ENCODE measurements at places on chromosomes 6 and 20.

GRCh38 chr6:119237177-119237715, 112.3 kb downstream of the MAN1A1 start:
- DNase-seq = no peak

- DNase-seq = no peak
These were observed 47.0 kb downstream of the ZDHHC14 start for GRCh38 chr6:157427969-157428368.

- no peak for DNase-seq
These were observed 81.3 kb upstream of the LAMA2 start for GRCh38 chr6:128801621-128802020.

DNA sequence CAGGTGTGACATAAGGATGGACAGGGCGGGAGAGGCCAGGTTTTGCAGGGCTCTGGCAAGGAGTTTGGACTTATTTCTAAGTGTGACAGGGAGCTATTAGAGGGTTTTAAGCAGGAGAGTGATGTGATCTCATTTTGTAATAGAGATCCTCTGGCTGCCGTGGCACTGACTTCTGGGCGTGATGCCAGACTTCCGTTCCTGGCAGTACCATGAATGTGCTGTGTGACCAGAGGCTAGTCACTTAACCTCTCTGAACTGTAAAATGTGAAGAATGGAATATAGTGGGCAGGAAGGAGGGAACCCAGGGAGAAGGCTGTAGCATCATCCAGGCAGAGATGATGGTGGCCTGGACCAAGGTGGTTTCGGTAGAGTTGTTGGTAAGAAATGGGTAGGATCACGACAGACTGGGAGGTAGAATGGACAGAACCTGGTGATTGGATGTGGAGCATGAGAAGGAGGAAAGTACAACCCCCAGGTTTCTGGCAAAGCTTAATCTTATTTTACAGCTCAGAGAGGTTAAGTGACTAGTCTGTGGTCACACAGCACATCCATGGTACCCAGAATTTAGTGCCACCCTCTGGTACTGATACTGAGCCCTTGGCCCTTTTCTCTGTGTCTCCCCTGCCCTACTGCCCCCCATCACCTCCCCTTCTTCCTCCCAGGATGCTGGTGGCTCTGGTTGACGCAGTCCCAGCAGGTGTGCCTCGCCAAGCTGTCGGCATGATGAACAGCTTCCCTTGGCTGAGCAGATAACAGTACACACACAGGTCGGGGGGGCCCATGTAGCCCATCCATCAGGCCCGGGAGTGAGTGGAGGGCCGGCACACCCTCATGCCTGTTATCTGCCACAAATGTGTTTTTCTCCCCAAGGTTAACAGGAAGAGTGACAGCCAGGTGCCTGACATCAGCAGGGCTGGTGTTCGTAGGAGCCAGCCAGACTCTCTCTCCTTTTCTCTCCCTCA, 52.9 kb upstream of the CTNNBL1 start:
- DNase-seq = no peak

DNA sequence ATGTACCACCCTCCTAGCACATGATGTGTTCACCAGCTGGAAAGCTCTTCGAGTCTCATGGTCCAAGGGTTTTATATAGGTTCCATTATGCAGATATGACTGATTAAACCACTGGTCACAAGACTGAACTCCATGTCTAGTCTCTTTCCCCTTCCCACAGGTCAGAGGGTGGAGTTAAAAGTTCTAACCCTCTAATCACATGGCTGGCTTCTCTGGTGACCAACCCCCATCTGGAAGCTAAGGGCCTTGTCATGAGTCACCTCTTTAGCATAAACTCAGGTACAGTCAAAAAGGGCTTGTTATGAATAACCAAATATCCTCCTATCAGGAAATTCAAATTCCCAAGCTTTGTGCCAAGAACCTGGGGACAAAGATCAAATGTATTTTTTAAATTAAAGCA, 52.0 kb upstream of the KLHL31 start:
- DNase-seq = no peak

DNA sequence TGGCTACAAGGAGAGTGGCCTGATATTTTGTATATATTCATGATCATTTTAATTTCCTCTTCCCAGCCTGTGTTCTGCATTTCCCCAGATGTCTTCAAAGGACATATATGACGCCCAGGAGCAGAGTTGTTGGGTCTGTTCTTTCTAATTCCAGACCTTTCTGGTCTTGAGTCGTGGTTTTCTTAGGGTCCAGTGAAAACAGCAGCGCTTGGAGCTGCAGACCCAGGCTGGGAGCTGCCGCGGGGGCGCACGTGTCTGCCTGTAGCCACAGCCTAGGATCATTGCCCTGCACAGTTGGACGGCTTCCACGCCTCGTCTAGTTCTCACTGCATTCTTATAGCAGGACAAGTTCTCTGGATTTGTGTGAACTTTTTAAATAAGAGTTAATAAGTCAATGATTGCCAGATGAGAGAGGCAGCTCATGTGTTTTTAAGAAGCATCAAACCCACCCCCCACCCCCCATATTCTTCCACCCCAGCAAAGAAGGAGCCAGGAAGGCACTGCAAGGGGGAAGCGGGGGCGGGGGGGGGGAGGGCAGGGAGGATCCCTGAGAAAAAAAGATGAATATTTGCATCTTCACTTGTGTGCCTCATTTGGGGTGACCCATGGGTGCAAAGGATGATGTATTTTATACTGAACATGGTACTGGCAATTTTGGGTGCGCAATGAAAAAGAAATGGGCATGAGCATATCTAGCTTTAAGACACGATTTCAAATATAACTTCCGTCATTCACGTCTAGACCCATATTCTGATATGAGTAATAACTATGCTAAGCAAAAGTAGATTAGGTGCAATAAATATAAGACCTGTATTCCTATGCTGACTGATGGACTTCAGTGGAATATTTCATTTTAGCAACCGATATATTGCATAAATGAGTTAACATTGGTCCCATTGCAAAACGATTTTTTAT, 160.0 kb downstream of the TBXT start:
- DNase-seq = no peak

- DNase-seq = no peak
These were observed 3.3 kb downstream of the ZGPAT start for GRCh38 chr20:63711085-63711645.

All from activated CD4-positive, alpha-beta T cell treated with anti-CD3 and anti-CD28 coated beads for 1 hour (primary cell).